NCI-H187 (cell line): ENCODE measurements at places on chromosomes 1 and 21.

DNA sequence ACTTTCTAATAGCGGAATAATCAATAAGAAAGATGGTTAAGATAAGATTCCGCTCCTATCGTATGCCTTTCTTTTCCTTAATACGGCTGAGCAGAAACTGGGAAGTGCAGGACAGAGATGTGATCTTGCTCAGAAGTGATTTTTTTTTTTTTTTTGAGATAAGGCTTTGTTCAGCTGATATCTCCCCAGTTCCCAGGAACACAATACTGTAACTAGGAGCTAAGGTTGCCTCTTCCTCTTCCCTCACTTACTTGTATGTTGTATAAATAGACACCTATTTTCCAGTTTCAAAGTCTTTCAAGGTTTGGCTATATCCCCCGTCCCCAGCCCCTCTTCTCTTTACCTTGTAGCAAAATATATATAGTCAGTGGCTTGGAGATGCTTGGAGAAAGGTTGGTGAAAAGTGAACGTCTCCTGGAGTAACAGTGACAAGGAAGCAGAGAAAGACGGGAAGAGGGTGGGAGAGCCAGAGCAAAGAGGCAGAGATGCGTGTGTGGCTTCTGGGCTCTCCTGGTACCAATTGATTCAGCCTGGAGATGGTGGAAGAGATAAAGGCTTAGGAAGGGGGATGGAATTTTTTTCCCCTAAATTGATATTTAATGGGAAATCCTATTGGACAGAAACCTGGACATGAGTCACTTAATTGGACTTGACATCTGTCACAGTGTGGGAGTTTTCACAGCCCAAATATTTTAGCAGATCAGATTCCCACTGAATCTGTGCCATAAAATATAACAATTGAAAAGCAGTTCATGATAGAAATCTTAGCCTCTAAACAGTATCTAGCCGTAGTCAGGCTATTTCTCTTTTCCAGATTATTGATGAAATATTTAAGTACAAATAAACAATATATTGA is at the start of gene NHLH2:
Gene NHLH2 (minus strand): TSS at position 522 of the 856 bp plus-strand sequence. CDS start 2,754 bp downstream, outside the sequence.
- DNase-seq = no peak

DNA sequence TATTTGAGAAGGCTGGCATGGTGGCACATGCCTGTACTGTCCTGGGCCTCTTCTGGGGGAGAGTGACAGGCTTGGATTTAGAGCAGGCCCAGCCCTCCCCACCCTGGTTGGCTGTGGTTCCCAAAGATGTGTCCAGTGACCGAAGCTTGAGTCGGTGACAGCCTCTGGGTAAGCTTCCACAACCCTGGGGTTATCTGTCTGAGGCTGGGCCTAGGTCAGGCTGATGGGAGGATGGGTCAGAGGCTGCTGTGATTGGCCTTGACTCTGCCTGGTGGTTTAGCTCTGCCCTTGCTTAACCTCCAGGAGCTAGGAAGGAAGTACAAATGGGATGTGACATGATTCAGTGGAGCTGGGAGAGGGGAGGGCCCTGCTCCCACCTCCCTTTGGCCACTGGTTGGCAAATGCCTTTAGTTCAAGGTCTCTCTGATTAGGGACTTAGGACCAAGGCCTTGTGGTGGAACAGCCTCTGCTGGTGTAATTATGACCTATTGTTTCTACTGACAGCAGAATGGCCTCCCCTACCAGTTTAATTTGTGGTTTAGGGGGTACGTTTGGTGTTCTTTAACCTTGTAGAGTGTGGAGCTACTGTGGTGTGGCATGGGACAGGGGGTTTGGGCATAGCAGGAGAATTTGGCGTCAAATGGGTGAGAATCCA is 16.6 kb downstream of the NUDC start:
- DNase-seq = no peak

GRCh38 chr21:44871576-44872269 is 1.8 kb downstream of the PTTG1IP start:
- no peak for DNase-seq

- DNase-seq = no peak
Measured at GRCh38 chr1:109959632-109959973, 25.0 kb upstream of the AHCYL1 start.

GRCh38 chr1:59266927-59267293 is 30.0 kb upstream of the FGGY start:
- DNase-seq = no peak

- no peak for DNase-seq
Measured at GRCh38 chr1:45542591-45542990, 8.0 kb upstream of the AKR1A1 start.

GRCh38 chr21:16116069-16116468 is 386.3 kb downstream of the USP25 start:
- no peak for DNase-seq
